ENCODE measurements at places on chromosomes 2 and 18. TPM values are rescaled to one million over a fixed set of nuclear protein-coding genes. Genes with fewer than 3 reads are reported as not detected.

ERICH2 gene
- not detected for total RNA-seq

AKAIN1 gene
- total RNA-seq = not detected

SCN3A gene
- 0.04 TPM for total RNA-seq

DTNA gene
- total RNA-seq = 0.98 TPM

PSMA8 gene
- total RNA-seq = not detected

FOXI3 gene
- total RNA-seq = not detected

ANTXR1 gene
- 112 TPM for total RNA-seq

TXNDC2 gene
- 0.21 TPM for total RNA-seq

PRKCE gene
- 8.6 TPM for total RNA-seq

GAREM2 gene
- total RNA-seq = 9.7 TPM

Data from A549 treated with CpdA at 1 μM for 4 hours (cell line).